Urinary bladder (tissue), 4 donors: ENCODE measurements at places on chromosomes 4 and X. TPM values are rescaled to one million over a fixed set of nuclear protein-coding genes. Genes with fewer than 3 reads are reported as not detected.

The HSD17B13 gene
- 1.2 TPM for total RNA-seq

The HSFX2 gene
- total RNA-seq, result 0.95 TPM

The TCEAL2 gene
- total RNA-seq, result 1.8 TPM

The ZNF674 gene
- 9.9 TPM for total RNA-seq

The CSAG3 gene
- total RNA-seq, result not detected

The MMRN1 gene
- total RNA-seq, result 85.7 TPM

The DOCK11 gene
- total RNA-seq, result 50.4 TPM

The PAGE3 gene
- not detected for total RNA-seq

The SPON2 gene
- 119 TPM for total RNA-seq

GRCh38 chr4:101042847-101043246 lies 304.5 kb downstream of the PPP3CA start:
- DNase-seq, result no peak

- DNase-seq, result no peak
Measured at GRCh38 chr4:2825740-2826139, 17.9 kb upstream of the ADD1 start.

DNA sequence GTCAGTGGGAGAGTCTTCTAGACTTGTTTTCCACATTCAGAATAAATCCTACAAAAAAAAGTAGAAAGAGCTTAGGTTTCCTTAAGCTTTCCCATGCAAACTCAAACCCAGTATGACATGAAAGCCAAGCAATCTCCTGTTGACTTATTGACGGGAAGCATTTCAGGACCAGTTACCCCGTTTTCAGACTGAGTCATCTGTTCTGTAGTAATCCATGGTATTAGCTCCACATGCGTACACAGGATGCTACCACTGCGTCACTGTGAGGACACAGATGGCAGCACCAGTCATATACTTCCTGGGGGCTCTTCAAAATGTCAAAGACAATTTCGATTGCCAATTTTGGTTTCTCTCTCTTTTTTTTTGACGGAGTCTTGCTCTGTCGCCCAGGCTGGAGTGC lies 224.9 kb upstream of the MAD2L1 start:
- DNase-seq, result no peak

GRCh38 chr4:87912164-87913004 lies 63.1 kb upstream of the SPP1 start:
- no peak for DNase-seq

- no peak for DNase-seq
Measured at GRCh38 chr4:183860731-183861130, 44.4 kb upstream of the STOX2 start.

GRCh38 chr4:107970063-107970798 lies 19.5 kb upstream of the HADH start:
- DNase-seq, result no peak

DNA sequence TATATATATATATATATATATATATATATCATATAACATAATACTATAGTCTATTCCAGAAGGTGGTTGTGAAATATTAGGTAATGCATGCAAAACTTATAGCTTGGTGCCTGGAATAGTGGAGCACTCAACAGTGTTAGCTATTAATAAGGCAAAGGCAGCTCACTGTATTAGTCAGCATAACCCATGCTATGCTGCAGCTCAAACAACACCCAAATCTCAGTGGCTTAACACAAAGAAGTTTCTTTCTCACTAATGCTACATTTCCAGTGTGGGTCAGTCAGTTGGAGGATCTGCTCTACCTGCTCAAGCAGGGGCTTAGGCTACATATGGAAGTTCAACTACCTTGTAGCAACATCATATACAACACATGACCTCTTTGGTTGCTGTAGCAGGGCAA lies 5.2 kb upstream of the RPGR start:
- DNase-seq, result no peak

DNA sequence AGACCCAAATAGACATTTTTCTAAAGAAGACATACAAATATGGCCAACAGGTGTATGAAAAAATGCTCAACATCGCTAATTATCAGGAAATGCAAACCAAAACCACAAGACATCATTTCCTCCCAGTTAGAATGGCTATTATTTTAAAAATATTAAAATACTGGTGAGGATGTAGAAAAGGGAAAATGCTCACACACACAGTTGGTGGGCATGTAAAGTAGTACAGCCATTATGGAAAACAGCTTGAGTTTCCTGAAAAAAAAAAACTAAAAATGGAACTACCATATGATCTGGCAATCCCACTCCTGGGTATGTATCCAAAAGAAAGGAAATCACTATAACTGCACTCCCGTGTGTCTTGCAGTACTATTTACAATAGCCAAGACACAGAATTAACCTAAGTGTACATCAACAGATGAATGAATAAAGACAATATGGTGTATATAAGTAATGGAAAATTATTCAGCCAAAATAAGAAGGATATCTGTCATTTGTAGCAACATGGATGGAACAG lies 128.9 kb upstream of the DKK2 start:
- DNase-seq, result no peak

DNA sequence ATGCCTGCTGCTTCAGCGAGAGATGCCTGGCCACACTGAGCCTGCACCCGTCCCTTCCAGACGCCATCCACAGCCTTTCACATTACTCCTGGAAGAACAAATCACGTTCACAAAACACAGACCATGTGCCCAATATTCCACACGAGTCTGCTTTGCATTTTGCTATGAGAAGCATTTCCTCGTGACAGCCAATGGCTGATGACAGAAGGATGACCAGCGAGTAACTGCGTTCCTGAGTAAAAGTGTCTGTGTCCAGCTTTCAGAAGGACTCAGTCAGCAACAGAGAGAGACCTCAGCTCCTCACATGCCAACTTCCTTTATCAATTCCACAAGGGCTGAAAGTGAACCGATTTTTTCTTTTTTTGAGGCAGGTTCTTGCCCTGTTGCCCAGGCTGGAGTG lies 19.5 kb downstream of the NAT8L start:
- DNase-seq, result no peak
